ENCODE measurements at places on chromosomes 7 and 10. TPM values are rescaled to one million over a fixed set of nuclear protein-coding genes. Genes with fewer than 3 reads are reported as not detected.
A peak's percentile ranks its signal among the peaks of the same experiment; 100 is the strongest.

Gene PPP1R17
- not detected for total RNA-seq

DNA sequence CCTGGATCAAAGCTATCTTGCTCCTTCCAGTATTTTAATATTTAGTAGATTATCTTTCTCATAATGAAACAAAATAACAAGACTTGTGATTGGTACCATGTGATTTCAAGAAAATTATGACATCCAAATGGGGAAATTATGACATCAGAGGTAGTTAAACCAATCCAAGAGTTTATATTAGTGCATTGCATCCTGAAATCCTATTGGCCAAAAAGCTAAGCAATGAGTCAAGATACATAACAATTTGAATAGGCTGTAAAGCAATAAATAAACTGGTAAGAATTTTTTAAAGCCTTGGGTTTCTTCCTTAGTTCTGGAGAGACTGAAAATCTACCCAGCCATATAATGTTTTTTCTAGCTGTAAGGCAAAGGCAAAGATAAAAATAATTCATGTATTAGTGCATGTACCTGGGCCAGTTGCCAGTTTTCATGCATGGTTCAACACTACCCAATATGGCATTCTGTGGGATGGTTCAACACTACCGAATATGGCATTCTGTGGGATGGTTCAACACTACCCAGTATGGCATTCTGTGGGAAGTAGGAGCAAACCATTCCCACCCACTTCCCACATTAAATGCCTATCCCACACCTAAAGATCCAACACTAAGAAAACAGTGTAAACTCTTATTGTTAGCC lies at the start of gene RNF148:
Gene RNF148 (minus strand): TSS at position 51 of the 639 bp plus-strand sequence. CDS start 172 bp downstream, outside the sequence.
- no peaks in the 10 kb centered on the region for H3K4me1 ChIP-seq
- no peak within 1 kb of the TSS for H3K27ac ChIP-seq
- H3K36me3 ChIP-seq: no peaks in the 10 kb centered on the region
- H3K4me3 ChIP-seq: no peak within 1 kb of the TSS

Gene CCDC7
- total RNA-seq: 47.2 TPM

DNA sequence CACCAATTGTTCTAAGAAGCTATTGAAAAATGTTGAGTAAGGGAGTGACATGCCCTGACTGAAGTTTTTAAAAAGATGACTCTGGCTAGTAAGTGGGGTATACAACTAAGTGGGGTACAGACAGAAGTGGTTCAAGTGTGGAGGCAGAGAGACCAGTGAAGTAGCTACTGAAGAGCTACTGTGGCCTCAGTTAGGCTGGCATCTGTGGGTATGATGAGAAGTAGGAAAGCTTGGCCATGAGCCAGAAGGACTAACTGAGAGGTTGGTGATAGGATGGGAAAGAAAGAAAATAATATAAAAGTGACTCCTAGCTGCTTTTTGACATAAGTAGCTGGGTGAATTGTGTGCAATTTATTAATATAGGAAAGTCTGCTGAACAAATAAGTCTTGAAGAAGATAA lies 176.6 kb downstream of the SEMA3D start:
- no peaks in the 10 kb centered on the region for H3K4me1 ChIP-seq
- no peaks in the 10 kb centered on the region for H3K27me3 ChIP-seq
- H3K36me3 ChIP-seq: no peaks in the 10 kb centered on the region

Gene ZYX
- total RNA-seq: 307 TPM

- H3K36me3 ChIP-seq: no peaks in the 10 kb centered on the region
- H3K27ac ChIP-seq: no peak overlapping the region
- DNase-seq: no peak
Measured at GRCh38 chr7:117941138-117941810, 68.0 kb upstream of the CTTNBP2 start.

DNA sequence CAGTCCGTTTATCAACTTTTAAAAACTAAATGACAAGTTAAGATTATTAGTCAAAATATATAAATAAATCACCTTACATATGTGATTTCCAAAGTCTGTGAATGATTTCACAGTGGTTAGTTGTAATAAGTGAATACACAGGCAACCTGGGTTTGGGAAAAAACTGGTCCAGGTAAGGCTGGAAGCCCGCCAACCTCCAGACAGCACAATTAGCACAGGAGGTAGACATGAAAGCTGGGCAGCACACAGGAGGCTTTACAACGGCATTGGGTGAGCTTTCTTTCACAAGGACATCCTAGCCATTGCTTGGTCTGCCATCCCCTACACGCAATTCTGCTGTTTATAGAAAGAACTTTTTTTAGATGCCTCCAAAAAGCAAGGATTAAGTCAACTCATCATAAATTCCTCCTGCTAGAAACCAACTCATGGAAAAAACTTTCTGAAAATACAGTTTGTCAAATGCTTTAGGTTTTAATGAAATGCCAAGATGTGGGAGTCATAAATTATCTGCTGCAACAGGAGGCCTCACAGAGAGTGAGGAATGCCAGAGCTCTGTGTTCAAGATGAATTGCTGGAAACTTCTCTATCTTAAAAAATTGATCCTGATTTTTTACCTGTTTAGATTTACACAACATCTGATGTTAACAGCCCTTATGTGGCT lies 346.8 kb upstream of the NFE2L3 start:
- no peak for DNase-seq
- H3K27me3 ChIP-seq: no peaks in the 10 kb centered on the region
- no peak overlapping the region for H3K4me3 ChIP-seq
- no peaks in the 10 kb centered on the region for H3K36me3 ChIP-seq
- H3K27ac ChIP-seq: no peak overlapping the region

GRCh38 chr7:131443496-131443895 lies 112.9 kb downstream of the PODXL start:
- H3K27me3 ChIP-seq: no peaks in the 10 kb centered on the region
- no peaks in the 10 kb centered on the region for H3K36me3 ChIP-seq
- DNase-seq: no peak
- H3K4me1 ChIP-seq: no peaks in the 10 kb centered on the region
- H3K4me3 ChIP-seq: no peak overlapping the region

DNA sequence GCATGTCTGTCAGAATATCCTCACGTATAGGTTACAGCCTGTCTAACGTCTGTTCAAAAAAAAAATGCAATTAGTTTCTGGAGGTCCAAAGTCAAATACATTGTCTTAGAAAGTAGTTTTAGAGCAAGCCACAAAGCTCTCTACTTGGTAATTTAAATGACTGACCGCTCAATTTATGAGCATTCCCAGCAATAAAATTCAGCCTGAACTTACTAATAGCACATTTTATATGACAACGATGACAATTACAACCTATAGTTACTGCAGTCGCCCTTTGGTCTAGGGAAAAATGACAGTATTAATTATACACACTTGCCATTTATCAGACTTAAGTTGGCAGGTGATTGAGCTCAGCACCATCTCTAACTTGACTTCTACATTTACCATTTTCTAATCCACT lies 425.8 kb upstream of the STEAP1 start:
- no peaks in the 10 kb centered on the region for H3K27me3 ChIP-seq
- no peak overlapping the region for H3K27ac ChIP-seq
- no peaks in the 10 kb centered on the region for H3K36me3 ChIP-seq
- no peak for DNase-seq
- H3K4me1 ChIP-seq: no peaks in the 10 kb centered on the region

Gene SPDYE2B
- not detected for total RNA-seq

Gene JAZF1
- total RNA-seq: 23.8 TPM

GRCh38 chr7:47954231-47954911 lies 6.1 kb upstream of the PKD1L1 start:
- H3K27me3 ChIP-seq: no peaks in the 10 kb centered on the region
- no peaks in the 10 kb centered on the region for H3K4me1 ChIP-seq
- H3K4me3 ChIP-seq: no peak overlapping the region
- no peak overlapping the region for H3K27ac ChIP-seq
- DNase-seq: no peak
- H3K36me3 ChIP-seq: no peaks in the 10 kb centered on the region

DNA sequence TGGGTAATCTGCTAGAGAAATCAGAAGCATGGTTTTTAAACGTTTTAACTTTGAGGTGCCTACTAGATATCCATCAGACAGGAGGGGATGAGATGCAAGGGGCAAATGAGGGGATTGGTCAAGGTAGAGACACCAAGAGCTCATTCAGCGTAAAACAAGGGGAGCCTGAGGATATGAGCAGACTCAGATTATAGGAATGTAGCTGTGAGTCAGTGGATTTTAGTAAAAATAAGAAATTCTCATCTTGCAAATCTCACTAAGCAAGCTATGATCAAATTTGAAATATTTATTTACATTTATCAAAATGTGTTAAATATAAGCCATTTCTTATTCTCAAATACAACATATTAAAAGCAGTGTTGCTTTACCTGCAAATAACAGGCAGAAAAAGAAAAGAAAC lies 21.4 kb upstream of the TFEC start:
- no peak overlapping the region for H3K4me3 ChIP-seq
- DNase-seq: no peak
- H3K4me1 ChIP-seq: no peaks in the 10 kb centered on the region
- H3K27me3 ChIP-seq: no peaks in the 10 kb centered on the region
- H3K36me3 ChIP-seq: no peaks in the 10 kb centered on the region

GRCh38 chr10:114634609-114634979 lies 23.5 kb downstream of the ABLIM1 start:
- peak; percentile 87 for DNase-seq
- no peaks in the 10 kb centered on the region for H3K36me3 ChIP-seq
- no peak overlapping the region for H3K27ac ChIP-seq
- no peak overlapping the region for H3K4me3 ChIP-seq

Gene ZNF518A
- total RNA-seq: 18.7 TPM

DNA sequence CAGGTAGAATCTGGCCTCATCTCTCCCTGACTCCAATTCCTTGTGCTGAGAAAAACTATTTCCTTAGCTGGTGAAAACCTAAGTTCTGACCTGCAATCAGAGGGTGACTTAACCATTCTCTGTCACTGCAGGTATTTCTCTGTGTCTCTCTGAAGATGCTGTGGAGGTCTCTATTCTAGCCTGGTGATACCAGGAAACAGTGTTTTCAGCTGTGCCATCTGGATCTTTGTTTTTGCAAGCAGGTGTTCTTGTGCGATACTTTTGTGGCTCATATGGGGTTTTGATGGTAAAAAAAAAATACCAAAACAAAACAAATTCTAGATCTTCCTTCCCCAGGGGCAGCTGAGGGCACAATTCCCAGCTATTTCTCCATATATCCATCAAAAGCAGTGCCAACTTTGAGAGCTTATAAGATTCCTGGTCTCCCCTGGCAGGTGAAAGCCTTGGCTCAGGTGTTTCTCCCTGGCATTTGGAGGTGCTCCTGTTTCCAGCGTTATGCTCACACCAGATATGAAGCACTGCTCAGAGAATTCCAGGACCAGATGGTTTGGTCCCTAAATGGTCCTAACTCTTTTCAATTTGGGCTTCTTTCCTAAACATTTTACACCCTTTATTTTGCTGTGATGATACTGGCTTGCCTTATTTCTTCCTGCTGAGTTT lies 9.9 kb upstream of the NPVF start:
- no peaks in the 10 kb centered on the region for H3K4me1 ChIP-seq
- H3K27me3 ChIP-seq: no peaks in the 10 kb centered on the region
- no peaks in the 10 kb centered on the region for H3K36me3 ChIP-seq
- H3K4me3 ChIP-seq: no peak overlapping the region

DNA sequence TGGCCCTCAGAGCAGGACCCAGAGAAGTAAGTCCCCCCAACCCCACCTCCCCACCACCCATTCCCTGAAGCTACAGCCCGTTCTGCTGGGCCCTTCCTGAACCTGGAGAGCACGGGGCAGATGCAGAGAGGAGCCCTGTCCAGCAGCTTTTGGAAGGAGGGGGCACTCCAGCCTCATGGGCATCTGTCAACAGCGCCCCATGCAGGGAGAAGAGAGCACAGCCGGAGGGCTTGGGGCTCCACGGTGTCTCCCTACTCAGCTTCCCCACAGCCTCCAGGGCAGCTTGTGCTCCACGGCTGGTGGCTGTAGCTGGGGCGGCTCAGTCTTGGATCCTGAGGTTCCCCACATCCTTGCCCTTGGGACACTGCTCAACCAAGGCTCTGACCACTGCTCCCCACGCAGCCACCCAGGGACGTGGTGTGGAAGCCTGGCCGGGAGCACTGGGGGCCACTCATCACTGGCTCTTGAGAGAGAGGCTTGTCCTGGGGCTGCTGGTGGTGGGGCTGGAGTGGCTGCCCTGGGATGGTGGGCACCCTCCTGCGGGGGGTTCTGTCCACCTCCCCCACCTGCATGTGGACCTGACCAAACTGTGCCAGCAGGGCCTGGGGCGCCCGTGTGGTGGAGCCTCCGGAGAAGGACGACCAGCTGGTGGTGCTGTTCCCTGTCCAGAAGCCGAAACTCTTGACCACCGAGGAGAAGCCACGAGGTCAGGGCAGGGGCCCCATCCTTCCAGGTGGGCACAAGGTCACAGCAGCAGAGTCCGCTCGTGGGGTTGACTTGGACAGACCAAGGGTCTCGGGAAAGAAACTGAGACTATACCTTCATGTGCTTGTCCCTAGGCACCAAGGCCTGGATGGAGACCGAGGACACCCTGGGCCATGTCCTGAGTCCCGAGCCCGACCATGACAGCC lies 4.5 kb downstream of the PRAP1 start:
- no peak for DNase-seq
- no peak overlapping the region for H3K4me3 ChIP-seq
- no peak overlapping the region for H3K27ac ChIP-seq
- H3K36me3 ChIP-seq: no peaks in the 10 kb centered on the region
- no peaks in the 10 kb centered on the region for H3K4me1 ChIP-seq

- no peak overlapping the region for H3K27ac ChIP-seq
- H3K36me3 ChIP-seq: no peaks in the 10 kb centered on the region
- no peaks in the 10 kb centered on the region for H3K4me1 ChIP-seq
- H3K27me3 ChIP-seq: no peaks in the 10 kb centered on the region
- H3K4me3 ChIP-seq: no peak overlapping the region
Measured at GRCh38 chr7:2651336-2651735, 19.6 kb downstream of the TTYH3 start.

GRCh38 chr7:98323597-98324322 lies 42.3 kb downstream of the BRI3 start:
- H3K4me1 ChIP-seq: no peaks in the 10 kb centered on the region
- H3K27ac ChIP-seq: no peak overlapping the region
- H3K27me3 ChIP-seq: no peaks in the 10 kb centered on the region
- no peak overlapping the region for H3K4me3 ChIP-seq

DNA sequence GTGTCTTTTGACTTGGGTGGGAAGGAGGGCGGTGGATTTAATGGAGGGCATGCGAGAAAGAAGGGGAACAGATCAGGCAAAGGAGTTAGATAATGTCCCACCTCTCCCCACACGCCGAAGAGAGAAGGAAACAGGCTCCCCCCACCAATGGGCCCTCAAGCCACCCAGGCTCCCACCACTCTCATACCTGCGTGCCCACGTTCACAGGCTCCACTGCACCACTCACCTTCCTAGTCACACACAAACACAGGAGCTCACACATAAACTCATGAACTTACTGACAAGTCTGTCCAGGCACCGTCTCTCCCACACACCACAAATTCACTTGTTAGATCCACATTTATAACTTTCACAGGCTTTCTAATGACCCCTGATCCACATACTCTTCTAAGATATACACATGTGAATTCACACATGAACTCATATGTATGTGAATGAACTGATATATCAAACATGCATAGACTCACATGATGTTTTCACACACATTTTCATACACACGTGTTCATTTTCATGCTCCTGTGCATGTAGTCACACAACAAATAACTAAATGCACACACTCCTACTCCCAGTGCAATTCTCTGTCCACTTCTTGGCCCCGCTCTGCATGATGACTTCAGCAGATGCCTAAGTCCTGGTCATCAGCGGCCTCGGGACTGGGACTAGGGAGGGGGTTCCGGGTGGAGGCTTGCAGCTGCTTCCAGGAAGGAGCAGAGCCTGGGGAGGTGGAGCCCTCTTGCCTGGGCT lies 1.5 kb downstream of the LZTS2 start:
- peak; percentile 96 for DNase-seq
- H3K4me1 ChIP-seq: no peaks in the 10 kb centered on the region
- H3K27me3 ChIP-seq: no peaks in the 10 kb centered on the region
- peak overlapping the region; percentile 90 for H3K27ac ChIP-seq
- no peaks in the 10 kb centered on the region for H3K36me3 ChIP-seq
- H3K4me3 ChIP-seq: peak overlapping the region; percentile 69

- no peak overlapping the region for H3K27ac ChIP-seq
- H3K36me3 ChIP-seq: no peaks in the 10 kb centered on the region
- no peaks in the 10 kb centered on the region for H3K27me3 ChIP-seq
- H3K4me1 ChIP-seq: no peaks in the 10 kb centered on the region
Measured at GRCh38 chr10:30782537-30783461, 153.2 kb upstream of the LYZL2 start.

Gene VIPR2
- total RNA-seq: 12.6 TPM
